ENCODE measurements at places on chromosomes 1 and 21. TPM values are rescaled to one million over a fixed set of nuclear protein-coding genes. Genes with fewer than 3 reads are reported as not detected.
A peak's percentile ranks its signal among the peaks of the same experiment; 100 is the strongest.

DNA sequence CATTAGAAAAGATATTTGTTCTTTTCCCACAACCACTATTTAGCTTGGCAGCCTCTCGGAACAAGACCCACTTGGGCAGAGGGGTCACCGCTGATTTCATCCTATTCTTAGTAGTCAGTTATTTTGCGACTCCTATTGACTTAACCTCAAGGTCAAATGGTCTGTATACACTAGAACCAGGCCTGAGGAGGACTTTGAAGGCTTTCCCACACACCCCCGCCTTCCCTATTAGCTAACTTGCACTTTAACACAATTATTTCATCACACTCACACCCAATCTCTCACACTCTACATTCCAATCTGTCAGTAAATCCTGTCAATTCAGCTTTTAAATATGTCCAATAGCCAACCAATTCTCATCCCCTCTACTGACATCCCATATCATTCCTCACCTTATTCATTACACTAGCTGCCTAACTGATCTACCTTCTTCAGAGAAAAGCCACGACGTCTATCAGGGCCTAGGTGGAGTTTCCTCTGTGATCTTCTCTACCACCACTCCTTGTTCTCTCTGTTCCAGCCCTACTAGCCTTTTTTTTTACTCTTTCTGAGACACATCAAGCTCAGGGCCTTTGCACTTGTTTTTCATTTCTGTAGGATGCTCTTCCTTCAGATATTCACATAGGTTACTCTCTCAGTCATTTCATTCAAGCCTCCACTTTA is 1.0 kb upstream of the NIBAN1 start:
- DNase-seq = no peak

GRCh38 chr1:25435397-25436108 is 4.9 kb downstream of the MACO1 start:
- no peak for DNase-seq

- DNase-seq = no peak
Observed at GRCh38 chr1:165629848-165630628, 996 bp upstream of the MGST3 start.

GRCh38 chr1:24707687-24708086 is 37.6 kb upstream of the CLIC4 start:
- DNase-seq = no peak

- no peak for DNase-seq
Observed at GRCh38 chr1:92884195-92884594, 52.4 kb downstream of the RPL5 start.

- DNase-seq = no peak
Observed at GRCh38 chr1:52544665-52545525, 8.0 kb downstream of the TUT4 start.

DNA sequence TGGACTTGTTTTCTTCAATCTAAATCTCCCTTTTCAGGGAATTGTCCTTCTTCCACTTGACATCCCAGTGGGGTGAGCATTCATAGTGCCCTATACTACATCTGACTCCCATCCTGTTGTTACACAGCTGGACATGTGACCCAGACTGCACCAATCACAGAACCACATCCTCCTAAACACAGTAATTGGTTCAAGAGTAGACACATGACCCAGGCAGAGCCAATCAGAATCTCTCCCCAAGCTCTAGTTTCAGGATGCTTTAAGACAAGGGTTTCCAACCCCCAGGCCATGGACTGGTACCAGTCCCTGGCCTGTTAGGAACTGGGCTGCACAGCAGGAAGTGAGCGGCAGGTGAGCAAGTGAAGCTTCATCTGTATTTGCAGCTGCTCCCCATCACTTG is 5.6 kb upstream of the DDOST start:
- no peak for DNase-seq

- DNase-seq = no peak
Observed at GRCh38 chr1:153549741-153550397, 811 bp upstream of the S100A3 start.

DNA sequence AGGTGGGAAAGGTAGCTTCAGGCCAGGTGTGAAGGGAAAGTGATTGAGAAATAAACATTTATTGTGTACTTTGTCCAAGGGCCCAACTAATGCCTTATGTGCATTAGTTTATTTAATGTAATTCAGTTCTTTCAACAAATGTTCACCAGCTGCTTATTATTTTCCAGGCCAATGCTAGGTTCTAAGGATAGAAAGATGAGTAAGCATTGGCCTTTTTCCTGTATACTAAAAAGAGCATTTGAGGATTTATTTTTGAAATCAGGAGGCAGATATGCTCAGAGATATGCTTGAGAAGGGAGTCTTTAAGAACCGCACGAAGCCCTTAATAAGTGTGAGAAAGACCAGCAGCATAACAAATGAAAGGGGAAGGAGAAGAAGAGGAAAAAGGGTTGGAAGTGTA is 32.0 kb downstream of the CLCA1 start:
- DNase-seq = no peak

DNA sequence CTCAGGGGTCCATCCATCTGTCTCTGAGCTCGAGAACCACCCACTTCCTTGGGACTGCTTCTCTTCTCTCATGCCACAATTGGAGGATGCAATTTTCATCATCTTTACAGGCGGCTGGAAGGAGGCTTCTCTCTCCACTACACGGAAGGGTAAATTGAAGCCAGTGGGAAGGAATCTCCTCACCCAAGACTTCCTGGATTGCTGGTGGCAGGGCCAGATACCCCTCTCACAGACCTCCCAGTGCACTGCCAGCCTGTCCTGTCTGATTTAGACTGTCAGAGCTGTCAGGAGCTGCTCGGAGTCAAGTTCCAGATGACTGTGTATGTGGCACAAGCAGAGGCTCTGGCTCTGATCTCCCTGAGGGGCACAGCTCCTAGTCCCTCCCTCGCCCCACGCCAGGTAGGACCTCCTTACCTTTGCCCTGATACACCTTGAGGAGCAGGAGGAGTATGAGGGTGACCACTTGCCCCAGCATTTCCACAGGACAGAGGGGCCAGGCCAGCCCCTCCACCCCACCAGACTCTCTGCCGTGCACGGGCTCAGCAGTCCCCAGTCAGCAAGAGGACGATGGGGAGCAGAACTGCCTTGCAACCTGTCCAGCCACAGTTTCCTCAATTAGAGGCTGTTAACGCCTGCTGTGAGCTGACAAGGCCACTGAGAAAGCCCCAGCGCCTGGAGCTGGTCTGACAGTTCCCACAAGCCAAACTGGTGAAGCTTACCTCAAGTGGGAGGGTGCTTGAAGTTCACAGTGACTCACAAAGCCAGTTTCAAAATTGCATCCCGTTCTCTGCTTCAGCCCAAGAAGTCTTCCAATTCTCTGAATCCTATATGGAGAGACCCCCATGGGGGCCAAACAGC is at the start of gene CD244:
Gene CD244, minus strand, starts transcription at position 685 of the 858 bp plus-strand sequence. Its CDS starts 210 bp downstream, at position 475.
- DNase-seq = no peak

GRCh38 chr1:98940069-98940721 is 64.5 kb downstream of the PLPPR5 start:
- no peak for DNase-seq

DNA sequence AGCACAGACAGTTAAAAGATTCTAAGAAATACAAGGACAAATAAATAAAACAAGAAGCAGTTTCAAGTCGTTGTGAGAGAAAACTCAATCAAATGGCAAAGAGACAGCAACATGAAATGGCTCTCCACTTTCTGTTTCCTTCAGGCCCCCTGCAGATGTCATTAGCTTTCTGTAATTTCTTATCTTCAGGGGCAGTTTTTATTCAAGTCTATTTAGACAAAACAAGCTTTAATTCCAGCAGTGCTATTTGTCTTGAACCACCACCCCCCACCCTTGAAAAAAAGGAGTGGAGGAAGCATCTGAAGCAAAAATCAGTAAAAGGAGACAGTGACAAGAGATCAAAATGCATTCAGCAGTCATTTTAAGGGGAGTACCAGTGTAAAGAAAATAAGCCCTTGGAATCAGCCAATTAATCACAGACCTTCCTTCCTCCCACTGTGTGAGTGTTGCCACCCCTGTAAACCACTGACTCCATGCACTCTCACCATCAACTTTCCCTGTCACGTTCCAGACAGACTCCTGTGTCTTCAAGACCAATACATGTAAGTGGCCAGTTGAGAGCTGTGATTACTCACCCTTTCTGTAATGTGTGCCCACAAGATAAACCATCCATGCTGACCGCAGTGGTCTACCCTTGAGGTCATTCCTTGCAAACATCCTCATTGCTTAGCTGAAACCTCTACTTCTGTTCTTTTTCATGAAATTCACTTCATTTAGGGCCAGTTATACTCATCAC is 136.1 kb upstream of the HOOK1 start:
- no peak for DNase-seq

GRCh38 chr1:113253187-113253586 is 137.1 kb upstream of the MAGI3 start:
- DNase-seq = no peak

GRCh38 chr1:184875218-184875617 is 99.1 kb downstream of the NIBAN1 start:
- DNase-seq = no peak

GRCh38 chr1:173669491-173669941 is at the start of gene ANKRD45:
Gene ANKRD45 (minus strand): TSS chr1:173669851. CDS start chr1:173659418, 10,433 bp downstream.
- DNase-seq = no peak

- DNase-seq = no peak
Observed at GRCh38 chr1:20830378-20830777, 43.3 kb upstream of the HP1BP3 start.

- DNase-seq = no peak
Observed at GRCh38 chr1:29860056-29860455, 623.7 kb downstream of the PTPRU start.

- DNase-seq = peak; percentile 43
Observed at GRCh38 chr1:228064741-228065542, 17.6 kb upstream of the ARF1 start.

- DNase-seq = no peak
Observed at GRCh38 chr21:20272791-20273362, 725.3 kb upstream of the NCAM2 start.

DNA sequence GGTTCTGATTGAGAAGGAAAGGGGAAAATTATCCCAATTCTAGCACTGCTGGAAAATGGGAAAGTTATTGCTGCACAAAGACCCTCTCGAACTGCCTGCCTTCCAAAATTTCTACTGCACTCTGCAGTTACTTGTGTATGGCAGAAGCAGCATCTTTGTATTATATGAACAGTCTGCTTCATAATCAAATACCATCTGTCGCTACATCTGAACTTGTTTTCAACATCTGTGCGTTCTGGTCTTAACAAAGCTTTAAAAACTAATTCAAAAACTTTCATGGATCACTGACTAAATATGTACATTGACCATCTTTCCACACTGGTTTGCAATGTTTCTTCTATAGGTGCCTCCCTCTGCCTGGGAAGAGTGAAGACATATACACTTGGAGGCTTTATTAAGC is 79.2 kb downstream of the PROX1 start:
- no peak for DNase-seq

- no peak for DNase-seq
Observed at GRCh38 chr1:27719286-27720251, 6.2 kb upstream of the FAM76A start.

DNA sequence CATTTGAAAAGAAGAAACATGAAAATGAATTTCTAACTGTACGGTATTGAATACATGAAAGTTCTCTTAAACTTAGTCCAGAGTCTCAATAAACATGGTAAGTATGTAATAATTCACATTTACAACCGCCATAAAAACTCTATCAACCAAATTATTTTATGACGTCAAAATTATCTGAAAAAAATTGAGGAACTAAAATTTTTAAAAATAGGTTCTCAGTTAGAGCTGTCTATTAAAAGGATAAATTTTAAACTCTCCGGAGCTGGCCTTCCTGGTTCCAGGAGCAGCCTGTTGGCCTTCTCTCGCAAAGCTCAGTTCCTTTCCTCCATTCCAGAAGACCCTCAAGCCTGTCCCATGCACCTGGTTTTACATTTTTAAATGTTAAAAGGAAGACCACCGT is 18.7 kb upstream of the ETS2 start:
- no peak for DNase-seq

- DNase-seq = no peak
Observed at GRCh38 chr21:33206771-33207281, 22.9 kb upstream of the IFNAR2 start.

GRCh38 chr21:35091496-35091895 is 42.4 kb upstream of the RUNX1 start:
- DNase-seq = no peak

GRCh38 chr21:31252611-31253010 is 91.5 kb downstream of the TIAM1 start:
- DNase-seq = no peak

- no peak for DNase-seq
Observed at GRCh38 chr1:211331011-211331709, 4.5 kb downstream of the TRAF5 start.

- DNase-seq = no peak
Observed at GRCh38 chr1:16208270-16208987, 4.0 kb downstream of the ARHGEF19 start.

- no peak for DNase-seq
Observed at GRCh38 chr1:10793129-10793651, 3.3 kb downstream of the CASZ1 start.

DNA sequence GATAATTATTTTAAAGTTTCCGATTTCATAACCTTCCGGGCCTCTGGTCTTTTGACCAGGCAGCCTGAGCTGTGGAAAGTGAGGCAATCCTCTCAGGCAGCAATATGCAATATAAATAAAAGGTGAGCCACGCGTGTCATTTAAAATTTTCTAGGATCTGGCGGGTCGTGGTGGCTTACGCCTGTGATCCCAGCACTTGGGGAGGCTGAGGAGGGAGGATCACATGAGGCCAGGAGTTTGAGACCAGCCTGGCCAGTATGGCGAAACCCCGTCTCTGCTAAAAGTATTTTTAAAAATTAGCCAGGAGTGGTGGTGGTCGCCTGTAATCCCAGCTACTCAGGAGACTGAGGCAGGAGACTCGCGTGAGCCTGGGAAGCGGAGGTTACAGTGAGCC is 546 bp upstream of the ZNF695 start:
- DNase-seq = no peak

GRCh38 chr1:85172684-85173337 is 28.0 kb downstream of the SYDE2 start:
- no peak for DNase-seq

DNA sequence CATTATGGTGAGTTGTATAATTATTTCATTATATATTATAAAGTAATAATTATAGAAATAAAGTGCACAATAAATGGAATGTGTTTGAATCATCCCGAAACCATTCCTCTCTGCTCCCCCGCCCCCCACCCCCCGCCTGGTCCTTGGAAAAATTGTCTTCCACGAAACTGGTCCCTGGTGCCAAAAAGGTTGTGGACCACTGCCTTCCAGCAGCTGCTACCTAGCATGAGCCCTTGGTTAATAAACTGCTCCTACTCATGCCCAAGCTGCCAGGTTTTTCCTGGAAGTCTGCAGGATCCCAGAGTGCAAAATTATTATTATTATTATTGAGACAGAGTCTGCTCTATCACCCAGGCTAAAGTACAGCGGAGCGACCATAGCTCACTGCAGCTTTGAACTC is 6.8 kb upstream of the IFNGR2 start:
- DNase-seq = no peak

GRCh38 chr1:88111816-88112215 is 572.3 kb upstream of the PKN2 start:
- DNase-seq = no peak

Gene MRAP
- 23.4 TPM for total RNA-seq

Gene KCNK1
- 5.2 TPM for total RNA-seq

Gene EXO1
- 0.16 TPM for total RNA-seq

Gene MYBPH
- total RNA-seq = not detected

Gene ICOSLG
- total RNA-seq = 4.2 TPM

Gene CAPN8
- 41.3 TPM for total RNA-seq

Gene PIK3R3
- 46.8 TPM for total RNA-seq

Gene FAM151A
- not detected for total RNA-seq

Gene HSD11B1
- total RNA-seq = 90.1 TPM

Gene CRYBG2
- total RNA-seq = not detected

Gene DMBX1
- not detected for total RNA-seq

Gene TSACC
- not detected for total RNA-seq

Gene TNFRSF18
- total RNA-seq = not detected

Gene CACNA1E
- total RNA-seq = under 0.01 TPM

Gene PLEKHA6
- 1.4 TPM for total RNA-seq

Gene RUNX3
- 1.9 TPM for total RNA-seq

Gene NHLH2
- total RNA-seq = not detected

Gene PPOX
- total RNA-seq = 25.2 TPM

Data from breast epithelium (tissue), 4 donors.